ENCODE measurements at places on chromosomes 3 and 15.

DNA sequence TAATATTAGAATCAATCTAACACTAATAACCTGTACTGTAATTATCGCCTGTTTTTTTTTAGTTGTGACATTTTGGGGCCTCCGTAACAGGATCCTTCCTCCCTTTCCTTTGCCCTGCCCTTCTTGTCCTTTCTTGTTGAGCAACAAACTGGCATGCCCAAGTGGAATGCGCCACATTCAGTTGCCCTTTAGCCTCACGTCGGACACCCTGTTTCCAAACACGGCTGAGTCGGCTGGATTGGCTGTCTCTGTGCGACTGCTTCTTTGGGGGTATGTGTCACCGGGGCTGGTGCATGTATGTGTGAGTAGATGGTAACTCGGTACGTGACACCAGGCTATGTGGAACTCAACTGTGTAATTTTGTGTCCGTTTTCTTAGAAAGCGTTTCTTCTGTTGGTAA is 24.1 kb downstream of the TRAK1 start:
- no peaks in the 10 kb centered on the region for H3K4me1 ChIP-seq
- DNase-seq, result no peak
- H3K27ac ChIP-seq, result no peak overlapping the region
- no peaks in the 10 kb centered on the region for H3K27me3 ChIP-seq
- no peak overlapping the region for H3K4me3 ChIP-seq
- no peaks in the 10 kb centered on the region for H3K36me3 ChIP-seq

DNA sequence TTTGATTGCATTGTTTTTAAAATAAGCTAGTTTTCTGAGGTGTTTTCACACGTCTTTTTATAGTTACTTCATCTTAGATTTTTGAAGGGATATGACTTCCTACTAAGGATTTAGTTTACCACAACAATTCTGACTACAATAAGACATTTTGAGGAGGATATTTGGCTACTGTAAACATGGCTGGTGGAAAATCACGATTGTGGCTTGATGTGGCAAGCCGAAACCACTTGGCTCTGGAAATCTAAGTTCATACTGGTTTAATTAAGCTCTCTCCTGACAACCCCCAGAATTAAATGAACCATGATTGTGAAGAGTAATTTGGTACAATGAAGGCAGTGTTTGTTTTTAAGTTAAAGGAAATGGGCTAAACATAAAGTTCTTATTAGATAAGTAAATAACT is 30.8 kb downstream of the ST3GAL6 start:
- no peaks in the 10 kb centered on the region for H3K27me3 ChIP-seq
- H3K36me3 ChIP-seq, result no peaks in the 10 kb centered on the region
- H3K4me3 ChIP-seq, result no peak overlapping the region
- H3K27ac ChIP-seq, result no peak overlapping the region
- H3K4me1 ChIP-seq, result no peaks in the 10 kb centered on the region

DNA sequence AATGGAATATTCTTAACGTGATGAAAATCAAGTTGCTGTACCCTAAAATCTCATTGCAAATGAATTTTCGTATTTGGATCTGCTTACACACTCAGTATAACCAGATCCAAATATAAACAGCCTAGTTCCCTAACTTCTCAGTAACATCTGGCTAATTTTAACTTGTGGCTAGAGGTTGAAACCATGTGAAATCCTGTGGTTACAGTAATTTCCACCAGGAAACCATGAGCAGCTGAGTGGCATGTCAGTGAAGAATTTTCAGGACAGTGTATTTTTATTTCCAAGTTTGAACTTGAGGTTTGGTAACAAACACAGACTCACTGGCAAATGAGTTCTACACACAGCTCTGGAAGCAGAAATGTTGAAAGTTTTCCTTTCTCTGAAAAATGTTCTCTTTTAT is 754.1 kb downstream of the NR2F2 start:
- no peaks in the 10 kb centered on the region for H3K36me3 ChIP-seq
- no peak overlapping the region for H3K4me3 ChIP-seq
- no peaks in the 10 kb centered on the region for H3K27me3 ChIP-seq
- DNase-seq, result no peak

- no peak for DNase-seq
- H3K27me3 ChIP-seq, result no peaks in the 10 kb centered on the region
- no peak overlapping the region for H3K4me3 ChIP-seq
- no peaks in the 10 kb centered on the region for H3K36me3 ChIP-seq
Measured at GRCh38 chr3:127423856-127424765, 136.3 kb upstream of the PRR20G start.

DNA sequence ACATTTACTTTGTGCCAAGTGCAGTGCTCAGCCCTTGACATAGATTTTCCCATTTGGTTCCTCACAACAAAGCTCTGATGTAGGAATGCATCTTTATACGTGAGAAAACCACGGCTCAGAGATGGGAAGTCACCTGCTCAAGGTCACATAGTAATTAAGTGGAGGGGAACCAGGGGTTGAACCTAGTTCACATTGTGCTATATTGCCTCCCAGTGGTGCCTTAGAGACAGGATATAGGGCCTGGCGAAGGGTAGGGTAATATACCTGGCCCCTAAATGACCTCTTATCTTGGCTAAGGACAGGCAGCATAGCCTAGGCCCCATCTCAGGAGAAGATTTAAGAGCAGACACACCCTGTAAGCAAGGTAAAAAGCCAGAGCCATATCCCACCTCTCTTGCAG is 71.5 kb downstream of the FOXP1 start:
- H3K4me1 ChIP-seq, result peaks cover 5% of the 10 kb centered on the region
- no peaks in the 10 kb centered on the region for H3K36me3 ChIP-seq
- no peaks in the 10 kb centered on the region for H3K27me3 ChIP-seq
- DNase-seq, result peak; percentile 60
- H3K4me3 ChIP-seq, result no peak overlapping the region

DNA sequence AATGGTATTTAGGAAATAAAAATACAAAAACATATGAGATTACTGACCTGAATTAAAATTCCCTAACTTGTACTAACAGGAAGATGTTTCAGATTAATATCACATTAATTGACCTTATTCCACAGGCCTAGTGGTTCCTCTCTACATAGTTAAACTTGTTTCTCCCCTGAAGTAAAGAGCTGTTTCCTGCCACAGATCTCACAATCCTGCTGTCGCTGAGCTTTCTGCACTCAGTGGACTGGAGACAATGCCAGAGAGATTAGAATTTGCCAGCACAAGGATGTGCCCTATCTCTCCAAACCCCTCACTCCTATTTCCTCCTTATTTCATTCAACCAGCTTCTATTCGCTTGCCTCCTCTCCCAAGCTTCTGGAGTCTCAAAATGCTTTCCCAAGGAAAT is 130.6 kb downstream of the CTNNB1 start:
- no peaks in the 10 kb centered on the region for H3K36me3 ChIP-seq
- H3K4me3 ChIP-seq, result no peak overlapping the region
- H3K27ac ChIP-seq, result no peak overlapping the region
- H3K4me1 ChIP-seq, result no peaks in the 10 kb centered on the region
- no peak for DNase-seq

GRCh38 chr3:169744366-169745054 is 20.4 kb downstream of the TERC start:
- H3K27me3 ChIP-seq, result no peaks in the 10 kb centered on the region
- H3K4me1 ChIP-seq, result no peaks in the 10 kb centered on the region
- H3K4me3 ChIP-seq, result no peak overlapping the region
- no peaks in the 10 kb centered on the region for H3K36me3 ChIP-seq
- H3K27ac ChIP-seq, result no peak overlapping the region

DNA sequence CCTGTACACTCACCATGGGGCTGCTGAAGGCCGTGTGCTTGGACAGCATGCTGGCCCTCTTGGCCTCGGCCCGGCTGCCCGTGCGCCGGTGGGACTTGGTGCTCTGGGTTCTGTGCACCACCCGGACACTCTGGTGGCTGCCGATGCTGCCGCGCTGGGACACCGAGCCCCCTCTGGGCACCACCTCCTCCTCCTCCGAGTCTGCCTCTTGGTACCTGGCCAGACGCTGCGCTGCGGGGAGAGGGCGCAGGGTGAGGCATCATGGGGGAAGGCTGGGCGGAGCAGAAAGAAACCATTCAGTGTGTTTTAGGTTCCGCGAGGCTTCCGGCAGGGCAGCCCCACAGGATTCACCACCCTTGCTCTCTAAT is 145.0 kb downstream of the ATP10A start:
- H3K36me3 ChIP-seq, result peaks cover 6% of the 10 kb centered on the region
- H3K4me3 ChIP-seq, result no peak overlapping the region
- H3K27ac ChIP-seq, result no peak overlapping the region
- H3K4me1 ChIP-seq, result no peaks in the 10 kb centered on the region

GRCh38 chr3:177463863-177464262 is 266.6 kb upstream of the TBL1XR1 start:
- H3K36me3 ChIP-seq, result no peaks in the 10 kb centered on the region
- H3K4me1 ChIP-seq, result no peaks in the 10 kb centered on the region
- DNase-seq, result no peak
- H3K4me3 ChIP-seq, result no peak overlapping the region
- H3K27me3 ChIP-seq, result no peaks in the 10 kb centered on the region

DNA sequence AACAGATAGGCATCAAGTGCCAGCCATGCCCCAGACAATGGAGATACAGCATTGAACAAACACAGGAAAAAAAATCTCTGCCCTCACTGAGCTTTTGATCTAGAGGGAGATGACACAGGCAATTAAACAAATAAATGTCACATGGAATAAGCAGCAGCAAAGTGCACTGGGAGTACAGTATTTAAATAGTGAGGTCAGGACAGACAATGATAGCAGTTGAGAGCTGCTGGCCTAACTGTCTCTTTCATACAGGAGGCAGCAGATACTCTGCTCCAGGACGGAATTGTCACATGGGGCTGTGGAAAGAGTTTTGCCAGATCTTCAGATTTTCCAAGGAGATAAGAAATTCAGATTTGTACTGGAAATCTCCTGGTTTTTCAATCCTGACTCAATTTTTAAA is 241.3 kb downstream of the THRB start:
- H3K27ac ChIP-seq, result no peak overlapping the region
- H3K4me3 ChIP-seq, result no peak overlapping the region
- DNase-seq, result no peak
- no peaks in the 10 kb centered on the region for H3K27me3 ChIP-seq
- H3K36me3 ChIP-seq, result no peaks in the 10 kb centered on the region

DNA sequence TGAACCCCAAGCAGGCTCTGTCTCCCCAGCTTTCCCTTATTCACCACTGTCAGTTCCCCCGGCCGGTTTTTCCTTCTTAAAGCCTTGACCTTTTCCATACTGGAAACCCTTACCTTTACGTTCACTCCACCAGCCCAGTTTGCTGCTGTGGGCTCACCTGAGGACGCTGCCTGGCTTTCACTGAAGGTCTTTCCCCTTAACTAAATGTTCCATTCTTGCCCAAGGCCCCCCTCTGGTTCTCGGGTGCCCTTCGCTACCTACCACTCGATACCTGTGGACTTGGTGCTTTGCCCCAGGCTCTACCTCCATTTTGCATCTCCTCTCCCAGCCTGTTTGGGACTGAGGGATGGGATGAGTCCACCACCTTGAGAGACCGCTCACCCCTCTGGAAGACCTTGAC is 851 bp downstream of the AP2M1 start:
- H3K4me3 ChIP-seq, result peak overlapping the region; percentile 82
- peaks cover 20% of the 10 kb centered on the region for H3K4me1 ChIP-seq
- no peaks in the 10 kb centered on the region for H3K27me3 ChIP-seq
- DNase-seq, result no peak
- peaks cover 1% of the 10 kb centered on the region for H3K36me3 ChIP-seq

- no peak overlapping the region for H3K4me3 ChIP-seq
- no peak overlapping the region for H3K27ac ChIP-seq
- no peak for DNase-seq
Measured at GRCh38 chr3:194321693-194322640, 29.2 kb downstream of the CPN2 start.

GRCh38 chr15:77118882-77119321 is 48.0 kb upstream of the TSPAN3 start:
- H3K27me3 ChIP-seq, result no peaks in the 10 kb centered on the region
- DNase-seq, result peak; percentile 48
- no peaks in the 10 kb centered on the region for H3K36me3 ChIP-seq
- H3K4me1 ChIP-seq, result no peaks in the 10 kb centered on the region
- no peak overlapping the region for H3K4me3 ChIP-seq

GRCh38 chr3:129961141-129961541 is 13.4 kb upstream of the TRH start:
- H3K27me3 ChIP-seq, result no peaks in the 10 kb centered on the region
- H3K4me1 ChIP-seq, result no peaks in the 10 kb centered on the region
- no peak overlapping the region for H3K27ac ChIP-seq

- H3K4me1 ChIP-seq, result peaks cover 62% of the 10 kb centered on the region
- H3K27ac ChIP-seq, result peak overlapping the region; percentile 67
- no peaks in the 10 kb centered on the region for H3K27me3 ChIP-seq
- DNase-seq, result peak; percentile 52
Measured at GRCh38 chr15:91857772-91858171, 4.3 kb downstream of the SLCO3A1 start.

DNA sequence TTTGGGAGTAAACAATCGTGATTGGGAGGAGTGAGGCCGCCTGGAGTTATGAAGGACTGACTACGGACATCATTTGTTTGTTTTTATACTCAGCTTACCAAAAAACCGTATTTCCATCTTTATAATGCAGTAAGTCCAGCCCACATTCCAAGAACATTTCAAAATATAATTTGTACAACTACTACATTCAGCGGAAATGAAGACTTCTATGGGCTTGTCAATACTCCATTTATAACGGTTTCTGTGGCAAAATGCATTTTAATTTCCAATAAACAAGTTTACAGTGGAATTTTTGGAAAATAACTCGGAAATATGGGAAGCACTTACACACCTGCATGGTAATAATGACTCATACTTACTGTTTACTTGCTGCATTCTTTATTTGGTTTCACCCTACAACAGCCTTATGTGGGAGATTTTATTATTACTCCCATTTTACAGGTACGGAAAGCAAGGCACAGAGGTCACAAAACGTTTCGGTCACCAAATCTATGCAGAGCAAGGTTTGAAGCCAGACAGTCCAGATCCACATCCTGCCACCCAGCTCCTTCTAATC is 62.3 kb downstream of the LDHAL6B start:
- no peak overlapping the region for H3K4me3 ChIP-seq
- no peak overlapping the region for H3K27ac ChIP-seq
- DNase-seq, result no peak
- H3K36me3 ChIP-seq, result no peaks in the 10 kb centered on the region
- no peaks in the 10 kb centered on the region for H3K4me1 ChIP-seq
- H3K27me3 ChIP-seq, result no peaks in the 10 kb centered on the region

DNA sequence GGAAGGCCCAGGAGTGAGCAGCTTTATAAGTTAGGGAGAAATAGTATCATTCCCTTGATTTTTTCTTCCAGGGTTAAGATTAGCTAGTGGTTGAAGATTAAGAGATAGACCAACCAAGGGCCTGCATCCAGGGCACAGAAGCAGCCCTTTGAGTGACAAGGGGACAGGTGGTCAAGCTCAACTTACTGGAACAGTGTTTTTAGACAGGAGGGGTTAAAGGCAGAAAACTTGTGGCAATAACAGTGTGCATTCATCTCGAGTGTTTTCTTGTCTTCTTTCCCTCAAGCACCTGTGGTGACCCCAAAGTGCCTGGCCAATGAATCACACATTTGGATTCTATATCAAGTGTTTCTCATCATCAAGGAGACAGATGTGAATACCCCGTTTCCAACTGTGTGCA is 267.5 kb downstream of the PDCD6IP start:
- H3K27ac ChIP-seq, result no peak overlapping the region
- no peaks in the 10 kb centered on the region for H3K4me1 ChIP-seq
- H3K4me3 ChIP-seq, result no peak overlapping the region

All from naive thymus-derived CD4-positive, alpha-beta T cell (primary cell).